ENCODE measurements at places on chromosomes 4 and X.

GRCh38 chr4:55237839-55238238 lies 108.2 kb upstream of the SRD5A3 start:
- no peak for DNase-seq

DNA sequence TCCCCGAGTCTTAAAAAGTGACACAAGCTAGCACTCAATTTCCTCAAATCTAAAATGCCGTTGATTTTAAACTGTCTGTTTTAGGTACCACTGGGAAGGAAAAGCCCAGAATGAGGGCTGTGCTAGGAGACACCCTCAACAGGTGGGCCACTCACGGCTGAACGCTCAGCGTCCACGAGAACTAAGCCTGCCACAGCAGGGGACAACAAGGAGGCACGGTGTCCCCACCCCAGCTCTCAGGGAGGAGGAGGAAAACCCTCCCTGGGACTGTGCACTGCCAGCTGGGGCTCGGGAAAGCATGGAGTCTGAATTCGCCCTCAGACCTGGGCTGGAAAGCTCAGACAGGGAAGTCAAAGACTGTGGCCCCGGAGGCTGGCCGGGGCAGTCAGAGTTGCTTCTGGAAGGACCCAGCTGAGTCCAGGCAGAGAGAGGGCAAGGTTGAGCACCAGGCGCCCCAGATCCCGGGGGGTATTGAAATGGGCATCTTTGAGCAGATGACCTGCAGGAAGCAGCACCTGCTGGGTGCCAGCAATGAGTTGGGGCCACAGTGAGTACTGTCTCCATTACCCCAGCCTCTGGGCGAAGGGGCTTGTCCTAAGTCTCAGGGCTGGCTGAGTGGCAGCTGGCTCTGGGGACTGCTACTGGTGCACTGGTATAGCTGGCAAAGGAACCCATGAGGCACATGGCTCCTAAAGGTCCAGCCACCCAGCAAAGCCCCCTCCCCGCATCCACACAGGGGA lies 769 bp upstream of the CPZ start:
- no peak for DNase-seq

- no peak for DNase-seq
These were observed 300.1 kb upstream of the DDX53 start for GRCh38 chrX:22699581-22700091.

GRCh38 chr4:177371461-177371860 lies 61.8 kb downstream of the NEIL3 start:
- DNase-seq, result no peak

Measured in activated CD4-positive, alpha-beta T cell treated with anti-CD3 and anti-CD28 coated beads, Interleukin-2, Interleukin-4, amounts not matched to agents 100 ng/mL and 50 ng/mL, durations not matched to agents 16 hours and 8 hours (primary cell).